H9 (cell line): ENCODE measurements at places on chromosomes 2 and 18. TPM values are rescaled to one million over a fixed set of nuclear protein-coding genes. Genes with fewer than 3 reads are reported as not detected.

DNA sequence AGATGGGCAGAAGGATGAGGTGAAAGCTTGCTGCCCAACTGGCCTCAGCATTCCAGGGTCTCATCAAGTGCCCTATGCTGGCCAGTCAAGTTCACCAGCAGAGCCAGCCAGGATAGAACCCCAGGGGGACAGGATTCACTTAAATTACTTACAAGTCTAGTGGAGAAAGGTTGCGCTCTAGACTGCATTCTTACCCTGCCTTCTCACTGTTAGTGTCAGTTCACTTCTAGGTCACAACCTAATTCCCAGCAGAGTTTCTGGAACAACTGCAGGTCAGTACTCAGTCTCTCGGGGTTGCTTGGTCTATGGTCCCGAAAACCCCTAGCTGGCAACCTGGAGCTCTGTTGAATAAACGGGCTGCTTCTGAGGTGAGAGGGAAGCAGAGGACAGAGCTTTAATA lies 32.9 kb upstream of the GALNT14 start:
- H3K36me3 ChIP-seq = no peaks in the 10 kb centered on the region
- no peak overlapping the region for H3K4me3 ChIP-seq
- H3K4me1 ChIP-seq = no peaks in the 10 kb centered on the region
- no peaks in the 10 kb centered on the region; the same call in 1 of the 2 replicates for H3K27me3 ChIP-seq
- no peak overlapping the region for H3K27ac ChIP-seq

GRCh38 chr2:166888180-166888579 lies at the start of gene XIRP2:
Gene XIRP2, plus strand, starts transcription at chr2:166888480. Its CDS starts 15,003 bp downstream, at chr2:166903483.
- H3K4me3 ChIP-seq = no peak within 1 kb of the TSS
- H3K27me3 ChIP-seq = no peaks in the 10 kb centered on the region
- H3K27ac ChIP-seq = no peak within 1 kb of the TSS

- no peak overlapping the region for H3K4me3 ChIP-seq
- no peak for DNase-seq
- no peaks in the 10 kb centered on the region for H3K27me3 ChIP-seq
- H3K36me3 ChIP-seq = no peaks in the 10 kb centered on the region
These were observed 60.1 kb upstream of the RBBP8 start for GRCh38 chr18:22872900-22873537.

GRCh38 chr2:36731941-36732672 lies 35.6 kb downstream of the VIT start:
- no peak overlapping the region for H3K4me3 ChIP-seq
- H3K4me1 ChIP-seq = peaks cover 1% of the 10 kb centered on the region; the same call in 1 of the 2 replicates
- no peak for DNase-seq
- H3K36me3 ChIP-seq = peaks cover 12% of the 10 kb centered on the region
- H3K27me3 ChIP-seq = no peaks in the 10 kb centered on the region
- no peak overlapping the region for H3K27ac ChIP-seq

Gene ARMC9
- total RNA-seq = 33.8 and 37.6 TPM in 2 replicates

Gene LHCGR
- 0.33 and 0.44 TPM in 2 replicates for total RNA-seq
